NCI-H1092 (cell line): ENCODE measurements at places on chromosomes 4 and X.

DNA sequence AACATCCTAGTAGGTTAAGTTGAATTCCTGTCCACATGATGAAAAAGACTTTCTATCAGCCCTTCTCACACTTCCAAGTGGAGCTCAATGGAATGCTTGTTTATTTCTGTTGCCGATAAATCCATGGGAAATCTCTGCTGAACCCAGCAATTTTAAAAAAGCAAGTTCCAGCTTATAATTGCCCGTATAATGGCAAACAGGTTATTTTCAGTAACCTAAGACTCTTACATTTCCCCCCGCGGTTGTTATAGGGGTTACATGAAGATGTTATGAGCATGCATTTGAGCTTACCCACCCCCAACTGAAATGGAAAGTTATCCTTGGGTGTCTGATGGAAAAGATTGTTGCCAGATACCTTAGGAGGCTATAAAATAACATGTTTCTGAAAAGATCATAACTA lies 136.2 kb downstream of the PALLD start:
- DNase-seq = no peak

- DNase-seq = no peak
These were observed 43.6 kb downstream of the STARD8 start for GRCh38 chrX:68690936-68691501.

- DNase-seq = peak; percentile 73
These were observed 316.7 kb upstream of the IGFBP7 start for GRCh38 chr4:57426779-57427395.

DNA sequence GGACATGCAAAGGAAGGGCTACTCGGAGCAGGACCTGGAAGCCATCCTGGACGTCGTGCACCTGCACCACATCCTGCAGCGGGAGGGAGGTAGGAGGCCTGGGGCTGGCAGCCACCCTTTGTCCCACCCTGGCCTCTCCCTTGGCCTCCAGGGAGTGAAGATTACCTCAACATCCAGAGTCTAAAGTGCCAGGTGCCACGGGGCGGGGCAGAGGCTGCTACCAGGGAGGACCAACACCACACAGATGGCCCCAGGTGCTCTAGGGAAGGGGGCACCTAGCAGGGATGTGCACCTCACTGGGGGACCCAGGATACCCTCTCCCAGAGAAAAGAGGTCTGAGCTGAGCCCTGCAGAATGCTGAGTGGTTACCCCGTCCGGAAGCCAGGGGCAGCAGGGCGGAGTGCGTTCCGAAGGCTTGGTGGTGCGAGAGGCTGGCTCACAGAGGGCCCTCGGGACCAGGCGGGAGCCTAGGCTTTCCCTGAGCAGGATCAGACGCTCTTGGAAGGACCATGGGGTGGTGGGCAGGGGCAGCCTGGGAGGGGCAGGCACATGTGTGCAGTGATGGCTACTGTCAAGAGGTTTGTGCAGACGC lies 16.1 kb downstream of the ABCD1 start:
- no peak for DNase-seq

DNA sequence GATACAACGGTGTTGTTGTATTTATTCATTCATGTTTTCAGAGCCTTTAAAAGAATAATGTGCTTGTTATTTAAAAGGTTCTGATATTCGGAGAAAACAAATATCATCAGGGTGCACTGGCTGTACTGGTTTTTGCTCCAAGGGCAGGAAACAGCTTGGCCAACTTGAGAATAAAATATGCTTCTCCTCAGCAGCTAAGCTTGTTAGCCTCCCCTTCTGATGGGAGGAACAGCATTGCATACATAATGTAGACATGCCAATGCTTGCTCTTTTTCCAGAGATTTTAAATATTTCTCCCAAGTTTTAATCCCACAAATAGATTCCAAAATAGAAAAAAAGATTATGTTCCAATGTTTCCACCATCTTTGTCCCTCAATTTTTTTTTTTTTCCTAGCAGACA lies 87.6 kb upstream of the RPL34 start:
- DNase-seq = no peak

DNA sequence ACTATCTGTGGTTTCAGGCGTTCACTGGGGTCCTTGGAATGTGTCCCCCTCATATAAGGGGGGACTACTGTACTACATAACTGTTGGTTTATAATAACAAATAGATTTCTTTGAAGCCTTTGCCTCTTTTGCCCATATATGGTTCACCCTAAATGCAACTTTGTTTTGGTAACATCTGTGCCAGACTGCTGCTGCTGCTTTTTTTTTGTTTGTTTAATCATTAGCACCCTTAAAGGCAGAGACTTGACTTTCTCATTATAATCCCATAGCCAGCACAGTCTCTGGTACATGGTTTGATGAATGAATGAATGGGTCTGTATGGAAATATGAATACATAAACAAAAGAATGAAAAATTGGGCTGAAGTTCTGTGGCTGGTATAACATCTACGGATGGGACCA lies 80.2 kb upstream of the LHFPL1 start:
- no peak for DNase-seq

DNA sequence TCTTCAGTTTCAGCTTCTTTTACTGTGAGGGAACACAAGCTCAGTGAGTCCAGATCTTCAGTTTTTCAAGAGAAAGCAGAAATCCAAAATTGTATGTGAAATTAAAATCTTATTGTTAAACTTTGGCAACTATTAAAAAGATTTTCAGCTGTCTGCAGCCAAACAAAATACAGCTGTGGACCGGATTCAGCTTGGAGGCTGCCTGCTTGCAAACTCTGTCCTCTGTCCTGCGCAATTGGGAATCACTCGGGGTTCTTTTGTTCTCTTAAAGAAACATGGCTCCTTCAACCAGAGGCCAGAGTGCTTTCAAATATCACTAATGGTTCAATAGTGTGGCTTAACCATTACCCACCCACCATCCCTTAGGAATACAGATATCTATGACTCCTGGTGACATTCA lies 201.2 kb downstream of the CHIC2 start:
- DNase-seq = no peak

DNA sequence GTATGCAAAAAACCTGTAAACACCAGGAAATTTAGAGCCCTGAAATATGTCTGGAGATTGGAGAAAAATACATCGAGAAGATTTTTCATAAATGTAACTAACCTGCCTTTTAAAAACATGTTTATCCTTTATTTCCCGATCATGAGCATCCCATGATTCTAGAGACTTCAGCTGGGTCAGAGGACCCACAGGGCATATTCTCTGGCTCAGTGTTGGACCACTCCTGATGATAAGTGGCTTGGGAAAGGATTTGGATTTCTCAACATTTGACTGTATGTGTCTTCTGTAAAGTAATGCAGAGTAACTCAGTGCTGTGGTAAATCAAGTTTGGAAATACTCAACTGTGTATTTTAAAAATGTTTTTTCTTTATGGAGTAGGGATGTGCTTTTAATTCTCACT lies 40.0 kb upstream of the ANK2 start:
- DNase-seq = no peak
